ENCODE measurements at places on chromosomes 2 and 18. TPM values are rescaled to one million over a fixed set of nuclear protein-coding genes. Genes with fewer than 3 reads are reported as not detected.
A peak's percentile ranks its signal among the peaks of the same experiment; 100 is the strongest.

GAREM2 gene
- 1.2 TPM for total RNA-seq

LHCGR gene
- not detected for total RNA-seq

DNA sequence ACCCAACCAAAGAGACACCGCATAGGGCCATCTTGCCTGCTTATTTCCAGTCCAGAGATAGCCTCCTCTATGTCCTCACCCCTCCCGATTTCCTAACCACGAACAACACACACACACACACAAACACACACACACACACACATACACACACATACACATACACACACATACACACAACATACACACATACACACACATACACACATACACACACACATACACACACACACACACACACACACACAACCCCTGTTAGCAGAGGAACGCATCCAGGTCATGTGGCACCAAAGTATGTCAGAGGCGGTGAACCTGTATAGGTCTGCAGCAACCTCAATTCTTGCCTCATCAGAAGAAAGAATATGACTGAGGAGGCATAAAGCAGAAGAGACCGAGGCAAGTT lies 18.5 kb upstream of the DNER start:
- no peaks in the 10 kb centered on the region for H3K4me1 ChIP-seq
- H3K4me3 ChIP-seq: no peak overlapping the region
- no peak overlapping the region for H3K27ac ChIP-seq

DNA sequence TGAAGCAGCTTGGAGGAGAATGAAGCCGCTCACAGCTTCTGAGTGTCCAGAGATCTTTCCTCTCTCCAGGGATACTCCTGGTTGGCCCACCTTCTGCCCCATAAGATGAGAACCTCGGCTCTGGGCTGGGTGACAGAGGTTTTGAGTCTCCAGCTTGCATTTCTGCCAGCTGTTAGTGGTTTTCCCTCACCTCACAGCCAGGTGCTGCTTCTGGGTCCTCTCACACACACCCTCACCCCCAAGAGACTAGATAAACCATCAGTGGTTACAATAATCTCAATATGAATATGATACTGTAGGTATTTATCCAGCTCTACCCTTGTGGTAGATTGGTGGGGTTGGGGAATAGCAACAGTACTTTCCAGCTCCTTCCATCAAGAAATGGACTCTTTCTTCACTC lies 161.7 kb upstream of the SIX3 start:
- H3K36me3 ChIP-seq: no peaks in the 10 kb centered on the region
- no peak overlapping the region for H3K4me3 ChIP-seq
- DNase-seq: no peak
- H3K27ac ChIP-seq: no peak overlapping the region
- no peaks in the 10 kb centered on the region for H3K27me3 ChIP-seq

- no peaks in the 10 kb centered on the region for H3K27me3 ChIP-seq
- DNase-seq: no peak
- no peak overlapping the region for H3K4me3 ChIP-seq
- H3K27ac ChIP-seq: no peak overlapping the region
Measured at GRCh38 chr2:139969323-139969722, 1189.1 kb upstream of the NXPH2 start.

- DNase-seq: peak; percentile 26
- no peaks in the 10 kb centered on the region for H3K36me3 ChIP-seq
- H3K4me1 ChIP-seq: no peaks in the 10 kb centered on the region
- H3K4me3 ChIP-seq: no peak overlapping the region
Measured at GRCh38 chr18:24878289-24878688, 417.9 kb downstream of the HRH4 start.

DNA sequence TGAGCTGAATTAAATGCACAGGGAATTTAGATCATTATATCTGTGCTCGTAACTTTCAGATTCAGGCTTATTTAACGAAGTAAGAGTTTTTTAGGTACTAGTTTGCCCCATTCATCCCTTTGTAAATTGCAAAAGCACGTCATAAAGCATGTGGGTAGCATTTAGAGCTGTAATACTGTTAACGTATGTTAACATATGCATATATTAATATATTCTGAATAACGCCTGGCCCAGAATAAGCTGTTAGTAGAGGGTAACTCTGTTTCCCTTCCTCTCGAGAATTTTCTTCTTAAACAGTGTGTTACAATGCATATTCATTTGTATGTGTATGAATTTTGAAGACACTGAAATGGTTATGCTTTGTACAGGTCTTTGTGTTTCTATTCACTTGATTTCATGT lies 30.5 kb downstream of the KDM3A start:
- H3K4me1 ChIP-seq: no peaks in the 10 kb centered on the region
- H3K4me3 ChIP-seq: no peak overlapping the region
- H3K27ac ChIP-seq: no peak overlapping the region
- H3K27me3 ChIP-seq: no peaks in the 10 kb centered on the region
- no peak for DNase-seq
- H3K36me3 ChIP-seq: no peaks in the 10 kb centered on the region

WDR7 gene
- total RNA-seq: 46.4 TPM

DNA sequence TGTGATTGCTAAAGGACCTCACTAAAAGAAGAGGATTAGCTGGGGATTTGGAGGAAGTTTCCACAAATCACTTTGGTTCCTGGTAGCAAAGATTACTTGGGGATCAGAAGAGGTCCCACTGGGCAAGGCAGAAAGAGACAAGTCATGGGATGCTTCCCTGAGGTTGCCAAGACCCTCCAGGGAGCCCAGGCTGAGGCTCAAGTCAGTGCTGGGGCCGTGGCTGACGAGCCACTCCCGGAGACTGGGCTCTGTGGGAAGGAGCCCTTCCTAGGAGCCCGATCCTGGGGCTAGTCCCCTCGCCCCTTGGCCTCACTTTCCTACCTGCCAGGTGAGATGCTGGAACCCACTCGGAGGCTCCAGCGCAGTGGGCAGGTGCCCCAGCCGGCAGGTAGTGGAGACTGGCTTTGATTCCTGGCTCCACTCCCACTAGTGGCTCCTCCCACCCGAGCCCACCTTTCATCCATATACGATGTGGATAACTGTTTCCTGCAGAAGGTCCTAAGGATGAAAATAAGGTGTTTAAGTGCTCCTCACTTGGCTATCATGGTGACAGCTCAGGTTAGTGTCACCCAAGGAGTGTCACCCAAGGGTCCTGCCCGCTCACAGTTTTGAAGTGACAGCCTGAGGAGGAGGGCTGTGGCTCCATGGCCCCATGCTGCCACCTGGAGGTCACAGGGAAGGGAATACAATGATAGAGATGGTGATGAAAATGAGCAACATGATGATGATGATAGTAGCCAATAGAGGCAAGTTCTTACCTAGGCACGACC lies 100.5 kb downstream of the CAPN13 start:
- H3K4me1 ChIP-seq: no peaks in the 10 kb centered on the region
- H3K36me3 ChIP-seq: no peaks in the 10 kb centered on the region
- peak overlapping the region; percentile 5 for H3K27ac ChIP-seq
- DNase-seq: peak; percentile 76

- no peak overlapping the region for H3K27ac ChIP-seq
- H3K36me3 ChIP-seq: no peaks in the 10 kb centered on the region
- no peaks in the 10 kb centered on the region for H3K27me3 ChIP-seq
- no peak overlapping the region for H3K4me3 ChIP-seq
- H3K4me1 ChIP-seq: no peaks in the 10 kb centered on the region
Measured at GRCh38 chr18:275486-275885, 7.6 kb upstream of the THOC1 start.

VIL1 gene
- 0.28 TPM for total RNA-seq

LGALSL gene
- total RNA-seq: 6.9 TPM

DNA sequence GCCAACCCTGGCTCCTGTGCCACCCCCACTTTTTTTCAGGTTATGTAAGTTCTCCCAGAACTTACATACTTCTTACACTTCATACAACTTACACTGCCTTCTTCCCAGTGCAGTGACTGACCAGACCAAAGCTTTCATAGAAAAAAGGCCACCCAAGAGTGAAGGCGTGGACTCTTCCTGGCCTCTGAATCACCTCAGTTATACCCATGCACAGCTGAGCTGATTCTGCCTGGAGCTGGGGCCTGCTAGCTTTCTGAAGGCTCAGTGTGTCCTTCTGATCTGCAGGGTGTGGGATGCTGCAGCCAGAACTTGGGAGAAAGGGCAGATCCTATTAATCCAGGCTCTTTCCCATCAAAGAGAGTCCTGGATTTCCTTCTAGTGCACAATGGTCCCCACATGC lies 216.1 kb downstream of the TTC32 start:
- no peaks in the 10 kb centered on the region for H3K4me1 ChIP-seq
- no peak for DNase-seq
- H3K27ac ChIP-seq: no peak overlapping the region
- no peaks in the 10 kb centered on the region for H3K27me3 ChIP-seq
- H3K36me3 ChIP-seq: no peaks in the 10 kb centered on the region

DNA sequence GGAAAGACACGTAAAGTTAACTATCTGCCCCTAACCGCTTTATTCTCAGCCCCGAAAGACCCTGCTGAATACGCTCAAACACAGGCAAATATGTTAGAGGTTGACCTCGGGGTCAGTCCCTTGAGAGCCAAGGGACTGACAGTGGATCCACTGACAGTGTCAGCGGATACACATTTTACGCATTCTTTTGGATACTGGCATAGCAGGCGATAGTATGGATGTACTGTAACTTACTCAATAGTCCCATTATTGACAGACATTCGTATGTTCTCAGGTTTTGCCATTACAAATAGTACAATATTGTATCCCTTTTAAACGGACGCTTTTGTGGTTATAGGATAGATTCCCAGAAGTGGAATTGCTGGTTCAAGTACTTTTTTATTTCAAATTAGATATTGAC lies 13.4 kb downstream of the ATP6V1B1 start:
- H3K27ac ChIP-seq: no peak overlapping the region
- DNase-seq: no peak
- H3K4me3 ChIP-seq: no peak overlapping the region
- no peaks in the 10 kb centered on the region for H3K36me3 ChIP-seq

DNA sequence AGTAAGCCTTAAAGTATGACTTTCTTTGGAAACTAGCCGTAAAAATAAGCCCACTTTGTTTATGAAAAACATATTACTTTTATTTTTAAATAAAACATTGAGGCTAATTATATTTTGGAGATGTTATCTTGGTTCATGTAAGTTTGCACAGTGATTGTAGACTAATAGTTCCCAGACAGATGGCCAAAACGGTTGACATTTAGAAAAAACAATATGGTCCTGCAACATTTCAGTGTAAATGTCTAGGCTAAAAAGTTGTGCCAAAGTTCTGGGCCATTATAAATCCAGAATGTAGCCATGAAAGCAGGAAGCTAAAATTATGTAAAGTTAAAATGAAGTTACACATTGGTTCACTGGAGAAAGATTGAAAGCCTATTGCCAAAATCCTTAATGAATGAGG lies 43.6 kb downstream of the SLC5A7 start:
- H3K27ac ChIP-seq: no peak overlapping the region
- no peaks in the 10 kb centered on the region for H3K36me3 ChIP-seq
- no peak for DNase-seq
- no peaks in the 10 kb centered on the region for H3K27me3 ChIP-seq
- H3K4me1 ChIP-seq: no peaks in the 10 kb centered on the region

C2orf80 gene
- total RNA-seq: not detected

- H3K36me3 ChIP-seq: no peaks in the 10 kb centered on the region
- DNase-seq: no peak
- no peak overlapping the region for H3K4me3 ChIP-seq
- H3K27ac ChIP-seq: no peak overlapping the region
- no peaks in the 10 kb centered on the region for H3K27me3 ChIP-seq
Measured at GRCh38 chr2:75589391-75590105, 28.8 kb upstream of the EVA1A start.

- no peak overlapping the region for H3K4me3 ChIP-seq
- no peaks in the 10 kb centered on the region for H3K27me3 ChIP-seq
- no peak for DNase-seq
- H3K36me3 ChIP-seq: no peaks in the 10 kb centered on the region
- no peaks in the 10 kb centered on the region for H3K4me1 ChIP-seq
- peak overlapping the region; percentile 65 for H3K27ac ChIP-seq
Measured at GRCh38 chr2:131425231-131425941, 50.5 kb upstream of the TUBA3D start.

DNA sequence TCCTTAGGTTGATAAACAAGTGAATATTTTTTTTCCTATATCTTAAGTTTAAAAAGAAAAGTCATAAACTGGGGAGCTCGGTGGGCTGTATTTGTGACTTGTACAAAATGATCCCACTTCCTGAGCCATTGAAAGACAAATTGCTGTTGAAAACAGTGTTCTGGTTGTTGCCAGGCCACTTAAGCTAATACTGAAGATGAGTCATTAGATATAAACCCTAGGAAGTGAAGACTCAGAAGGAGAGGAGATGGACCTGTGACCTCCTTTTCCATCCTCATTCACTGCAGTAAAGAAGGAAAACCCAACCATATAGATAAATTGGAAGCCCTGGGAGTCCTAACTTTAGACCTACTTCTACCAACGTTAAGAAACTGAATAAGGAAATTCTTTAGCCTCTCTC lies 46.2 kb upstream of the SERPINE2 start:
- DNase-seq: no peak
- no peak overlapping the region for H3K27ac ChIP-seq
- no peaks in the 10 kb centered on the region for H3K27me3 ChIP-seq
- H3K4me3 ChIP-seq: no peak overlapping the region
- H3K36me3 ChIP-seq: no peaks in the 10 kb centered on the region
- H3K4me1 ChIP-seq: no peaks in the 10 kb centered on the region

TCF7L1 gene
- 37.1 TPM for total RNA-seq

DNA sequence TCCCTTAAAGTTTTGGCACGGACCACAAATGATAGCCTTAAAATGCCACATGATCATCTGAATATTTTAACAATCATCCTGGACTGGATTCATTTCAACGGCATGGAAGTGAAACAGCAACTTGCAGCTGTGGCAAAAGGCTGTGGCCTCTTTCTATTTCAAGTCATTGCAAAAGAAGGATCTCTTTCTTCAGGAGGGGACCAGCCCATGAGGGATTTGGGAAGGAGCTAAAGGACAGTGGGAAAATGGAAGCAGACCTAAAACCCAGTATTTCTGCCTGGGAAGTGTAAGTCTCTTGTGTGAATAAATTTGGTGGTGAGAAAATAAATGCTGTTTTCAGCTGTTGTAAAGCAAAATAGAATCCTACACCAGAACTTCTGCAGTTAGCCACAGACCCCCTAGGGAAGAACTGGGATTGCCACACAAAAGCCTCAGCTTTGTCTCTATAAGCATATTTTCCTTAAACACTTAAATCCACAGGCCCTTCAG lies 107.3 kb upstream of the ZFP36L2 start:
- H3K4me3 ChIP-seq: no peak overlapping the region
- no peaks in the 10 kb centered on the region for H3K36me3 ChIP-seq
- H3K4me1 ChIP-seq: peaks cover 15% of the 10 kb centered on the region
- H3K27me3 ChIP-seq: no peaks in the 10 kb centered on the region

DNA sequence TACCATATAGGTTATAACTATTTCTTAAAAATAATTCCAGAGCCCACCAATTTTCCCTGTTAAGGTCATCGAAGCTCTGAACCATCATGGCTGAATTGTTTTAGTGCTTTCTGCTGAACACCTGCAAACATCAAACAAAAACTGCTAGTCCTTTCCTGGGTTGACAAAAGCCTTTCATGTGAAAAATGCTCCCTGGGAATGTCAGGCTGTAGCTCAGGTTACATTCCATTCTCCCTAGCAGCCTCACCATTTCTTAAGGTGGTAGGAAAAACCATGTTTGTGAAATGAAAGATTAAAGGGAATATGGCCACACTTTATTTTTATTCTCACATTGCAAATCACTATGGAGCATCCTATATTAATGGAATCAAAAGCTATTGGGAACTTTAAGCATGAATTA lies 5.7 kb downstream of the TCF4 start:
- no peaks in the 10 kb centered on the region for H3K27me3 ChIP-seq
- no peak overlapping the region for H3K4me3 ChIP-seq
- no peak for DNase-seq
- H3K4me1 ChIP-seq: no peaks in the 10 kb centered on the region

MYO5B gene
- total RNA-seq: 14.7 TPM

Measured in uterus (tissue), 4 donors.